ENCODE measurements at places on chromosomes 16 and 17.

- no peak for DNase-seq
These were observed 230.3 kb downstream of the MRTFB start for GRCh38 chr16:14301169-14302030.

GRCh38 chr16:87560428-87561199 is 41.7 kb upstream of the JPH3 start:
- DNase-seq = no peak

- no peak for DNase-seq
These were observed 1.7 kb upstream of the PGAP6 start for GRCh38 chr16:383326-384051.

GRCh38 chr16:50526796-50527195 is 21.4 kb upstream of the NKD1 start:
- no peak for DNase-seq

DNA sequence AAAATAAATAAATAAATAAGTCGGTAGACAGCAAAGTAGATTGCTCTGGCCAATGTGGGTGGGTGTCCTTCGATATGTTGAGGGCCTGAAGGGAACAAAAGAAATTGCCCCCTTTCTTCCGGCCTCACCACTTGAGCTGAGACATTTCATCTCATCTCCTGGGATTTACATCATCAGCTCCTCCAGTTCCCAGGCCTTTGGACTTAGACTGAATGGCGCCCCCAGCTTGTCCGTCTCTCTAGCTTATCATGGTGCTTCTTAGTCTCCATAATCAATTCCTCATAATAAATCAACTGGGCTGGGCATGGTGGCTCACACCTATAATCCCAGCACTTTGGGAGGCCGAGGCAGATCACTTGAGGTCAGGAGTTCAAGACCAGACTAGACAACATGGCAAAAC is 13.8 kb upstream of the HAP1 start:
- no peak for DNase-seq

DNA sequence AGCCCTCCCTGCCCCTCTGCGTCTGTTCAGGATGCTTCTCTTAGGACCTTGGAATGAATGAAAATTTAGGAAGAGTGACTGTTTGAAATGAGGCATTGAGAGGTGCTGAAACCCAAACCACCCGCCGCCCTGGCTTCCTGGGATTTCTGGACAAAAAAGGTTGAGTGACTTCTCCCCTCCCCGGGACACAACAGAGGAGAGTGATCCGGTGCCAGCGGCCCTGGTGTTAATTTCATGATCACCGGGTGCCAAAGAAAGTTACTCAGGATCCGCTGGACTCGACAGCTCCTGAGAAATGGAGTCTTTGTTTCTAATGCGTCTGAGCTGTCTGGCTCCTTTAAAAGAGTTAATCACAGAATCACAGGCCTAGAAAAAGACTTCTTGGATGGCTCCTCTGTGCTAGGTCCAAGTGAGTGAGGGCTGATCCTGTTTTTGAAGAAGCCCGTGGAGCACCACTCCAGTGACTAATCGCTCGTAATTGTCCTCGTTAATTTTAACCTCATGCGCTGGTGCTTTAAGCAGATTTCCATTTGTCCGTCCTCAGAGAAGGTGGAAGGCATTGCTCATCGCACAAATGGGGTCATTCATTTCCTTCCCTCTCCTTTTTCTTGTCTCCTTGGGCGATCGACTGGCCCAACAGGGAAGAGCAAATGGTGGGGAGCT is 144.4 kb upstream of the ZFHX3 start:
- DNase-seq = no peak

DNA sequence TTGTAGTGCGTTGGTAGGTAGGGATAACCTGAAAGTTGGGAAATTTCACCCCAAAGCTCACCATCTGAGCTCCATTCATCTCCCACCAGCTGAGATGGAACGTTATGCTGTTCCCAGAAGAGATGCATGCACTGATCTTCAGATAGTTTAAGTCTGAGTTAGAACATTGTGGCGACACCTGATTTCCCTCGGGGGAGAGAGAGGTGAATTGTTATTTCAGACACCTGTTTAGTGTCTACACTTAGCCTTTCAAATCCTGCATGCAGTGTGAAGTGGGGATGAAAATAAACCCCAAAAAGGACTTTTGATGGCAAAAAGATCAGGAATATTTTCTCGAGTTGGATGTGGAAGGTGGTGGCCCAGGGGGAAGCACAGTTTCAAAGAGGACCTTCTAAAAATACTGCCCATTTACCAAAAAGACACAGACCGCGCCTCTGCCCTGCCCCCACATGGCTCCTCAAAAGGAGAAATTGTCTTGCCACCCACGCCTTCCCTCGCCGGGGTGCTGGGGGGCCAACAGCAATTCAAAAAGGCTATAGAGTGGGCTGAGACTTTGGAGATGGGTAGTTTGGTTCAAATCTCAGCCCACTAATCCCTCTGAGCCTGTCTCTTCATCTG is 11.4 kb downstream of the CIITA start:
- DNase-seq = no peak

DNA sequence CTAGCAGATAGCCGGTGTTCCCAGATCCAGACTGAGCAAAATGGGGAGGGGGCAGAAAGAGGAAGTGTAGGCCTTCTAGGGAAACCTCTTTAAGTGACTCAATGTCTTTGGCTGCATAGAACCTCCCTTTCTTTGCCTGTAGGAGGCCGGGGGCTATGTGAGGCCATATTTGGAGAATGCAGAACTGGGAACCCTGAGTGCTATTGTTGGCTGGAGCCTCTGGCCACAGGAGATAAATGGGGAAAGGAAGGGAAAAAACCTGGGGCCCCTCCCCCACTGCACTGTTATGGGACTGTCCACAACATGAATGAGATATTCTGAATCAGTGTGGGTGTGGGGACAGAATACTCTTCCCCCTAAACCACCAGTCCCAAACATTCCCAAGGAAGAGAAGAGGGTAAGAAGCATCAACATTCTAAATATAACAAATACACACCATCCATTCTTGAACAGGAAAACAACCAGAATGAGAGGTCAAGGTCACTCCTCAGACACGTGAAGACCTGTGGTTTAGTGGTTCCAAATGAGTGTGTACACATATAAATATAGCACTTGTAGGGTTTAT is 2.4 kb downstream of the VPS25 start:
- DNase-seq = no peak

DNA sequence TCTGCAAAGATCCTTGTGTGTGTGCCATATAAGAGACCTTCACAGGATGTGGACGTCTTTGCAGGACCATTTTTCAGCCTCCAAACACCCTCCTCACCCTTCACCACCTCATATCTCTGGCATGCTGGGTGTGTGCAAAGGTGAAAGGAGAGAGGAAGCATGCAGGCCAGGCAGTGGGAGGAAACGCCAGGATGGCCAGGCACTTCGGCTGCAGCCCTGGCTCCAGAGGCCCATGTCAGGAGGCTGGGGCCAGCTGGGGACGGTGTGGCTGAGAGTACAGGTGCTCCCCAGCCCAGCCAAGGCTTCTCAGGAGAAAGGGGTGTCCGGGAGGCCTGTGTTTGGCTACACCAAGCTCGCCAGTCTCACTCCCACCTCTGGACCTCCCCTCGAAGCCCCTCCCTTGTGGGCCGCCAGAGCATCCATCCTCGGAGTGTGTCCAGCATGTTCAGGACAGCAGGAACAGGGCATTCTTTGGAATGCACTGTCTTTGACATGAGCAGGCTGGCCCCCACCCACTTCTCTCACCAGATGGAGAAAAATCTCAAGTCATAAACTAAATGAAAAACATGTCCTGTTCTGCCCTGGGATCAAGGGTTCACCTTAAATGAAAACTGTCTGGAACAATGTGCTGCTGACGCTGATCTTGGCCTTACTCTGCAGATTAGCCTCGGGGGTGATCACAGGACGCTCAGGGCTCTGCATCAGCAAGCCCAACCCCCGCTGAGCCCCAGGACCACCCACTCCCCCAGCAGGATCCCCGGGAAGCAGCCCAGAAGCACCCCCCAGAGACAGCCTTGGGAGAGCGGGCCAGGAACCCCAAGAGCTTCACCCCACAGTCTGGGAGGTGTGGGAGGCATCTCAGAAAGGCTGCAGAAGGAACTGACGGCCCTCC is 15.9 kb downstream of the PEMT start:
- DNase-seq = no peak

GRCh38 chr16:48136547-48137360 is 19.0 kb downstream of the ABCC12 start:
- DNase-seq = no peak

GRCh38 chr16:85288341-85288868 is 176.1 kb upstream of the CIBAR2 start:
- DNase-seq = no peak

- DNase-seq = no peak
These were observed 7.1 kb downstream of the IRX5 start for GRCh38 chr16:54937671-54938211.

DNA sequence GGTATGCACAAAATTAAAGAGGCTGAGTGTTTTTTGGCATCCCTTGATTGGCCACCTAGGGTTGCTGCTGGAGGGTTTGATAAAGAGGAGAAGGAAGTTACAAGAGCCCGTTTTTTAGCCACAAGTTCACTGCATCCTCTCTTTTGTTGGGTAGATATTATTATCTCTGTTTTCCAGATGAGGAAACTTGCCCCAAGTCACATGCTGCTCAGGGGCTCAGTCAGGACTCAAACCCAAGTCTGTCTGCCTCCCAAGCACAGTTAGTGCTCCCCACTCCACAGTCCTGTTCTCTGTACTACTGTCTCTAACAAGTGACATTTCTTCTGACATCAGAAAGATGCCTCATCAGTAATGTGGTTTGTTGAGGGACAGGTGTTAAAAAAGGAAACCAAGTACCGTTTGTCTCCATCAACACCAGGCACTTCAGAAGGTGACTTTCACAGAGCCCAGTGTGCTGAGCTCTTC is 1.4 kb downstream of the NT5M start:
- DNase-seq = no peak

- DNase-seq = no peak
These were observed 13.1 kb upstream of the ZFHX3 start for GRCh38 chr16:73060892-73061490.

DNA sequence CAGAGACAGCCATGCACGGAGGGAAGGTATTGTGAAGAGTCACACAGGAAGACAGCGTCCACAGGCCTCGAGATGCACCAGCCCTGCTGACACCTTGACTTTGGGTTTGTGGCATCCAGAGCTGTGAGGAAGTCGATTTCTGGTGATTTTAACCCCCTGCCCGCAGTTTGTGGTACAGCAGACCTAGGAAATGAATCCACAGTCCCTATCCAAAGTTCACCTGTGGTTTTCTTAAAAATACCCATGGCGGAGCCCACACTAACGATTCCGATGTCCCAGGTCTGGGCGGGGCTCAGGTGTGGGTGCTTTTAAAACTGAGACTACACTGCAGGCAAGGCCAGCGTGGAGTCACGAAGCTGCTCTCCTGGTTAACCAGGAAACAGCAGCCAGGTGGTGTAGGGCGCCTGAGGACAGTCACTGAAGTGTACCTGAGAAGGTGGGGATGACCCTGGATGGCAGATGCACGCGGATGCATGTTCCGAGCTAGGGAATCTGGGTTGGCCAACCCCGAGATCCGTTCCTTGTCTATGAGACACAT is 14.4 kb upstream of the MEAK7 start:
- DNase-seq = no peak

DNA sequence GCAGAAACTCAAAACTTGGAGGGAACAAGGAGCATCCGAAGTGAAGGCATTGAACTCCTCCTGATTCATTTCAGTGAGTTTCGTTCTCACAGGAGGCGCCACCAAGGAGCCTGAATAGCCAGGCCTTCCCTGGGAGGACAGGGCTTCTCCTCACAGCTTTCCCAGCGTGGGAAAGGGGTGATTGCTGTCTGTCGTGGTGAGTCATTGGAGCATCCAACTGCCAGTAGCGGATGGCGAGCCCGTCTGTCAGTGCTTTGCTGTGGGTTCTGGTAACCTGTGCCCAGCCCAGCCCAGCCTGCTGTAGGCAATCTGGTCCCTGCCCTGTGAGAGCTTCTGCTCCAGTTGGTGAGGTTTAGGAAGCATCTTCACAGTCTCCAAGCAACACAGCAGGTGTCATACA is 28.3 kb downstream of the PLCD3 start:
- no peak for DNase-seq

GRCh38 chr17:50911890-50912289 is 45.7 kb upstream of the TOB1 start:
- DNase-seq = no peak

DNA sequence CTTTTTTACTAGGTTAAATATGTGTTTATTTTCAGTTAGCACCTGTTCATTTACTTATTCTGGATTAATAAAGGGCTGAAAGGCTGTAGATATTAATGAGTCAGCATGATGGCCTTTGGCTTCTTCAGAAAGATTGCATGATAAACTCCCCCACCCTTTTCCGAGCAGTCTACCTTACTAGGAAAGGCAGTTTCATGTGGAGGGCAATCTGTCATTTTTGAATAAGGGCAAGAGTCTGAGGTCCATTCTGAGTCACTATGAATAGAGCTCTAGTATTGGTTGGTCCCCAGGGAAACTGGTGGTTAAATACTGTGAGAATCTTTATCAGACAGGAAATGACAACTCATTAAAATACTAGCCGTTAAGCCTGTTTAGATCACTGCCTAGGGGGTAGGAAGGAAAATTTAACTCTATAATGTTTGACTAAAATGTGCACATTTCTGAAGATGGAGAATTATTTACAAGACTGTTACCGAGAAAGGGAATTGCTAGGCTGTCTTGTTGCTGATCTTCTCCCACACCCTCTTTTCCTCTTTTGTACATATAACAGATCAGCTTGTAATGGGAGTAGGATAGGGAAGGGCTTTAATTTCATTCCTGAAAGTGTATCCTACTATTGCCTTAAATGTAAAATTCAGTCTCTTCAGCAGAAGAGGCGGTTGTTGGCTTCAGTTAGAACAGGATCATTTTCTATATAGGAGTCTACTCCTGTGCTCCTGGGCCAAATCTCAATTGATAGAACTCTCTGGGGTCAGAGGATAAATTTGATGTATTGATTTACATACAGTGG is 63.3 kb downstream of the TUBD1 start:
- no peak for DNase-seq

- DNase-seq = no peak
These were observed 1.3 kb downstream of the APPBP2 start for GRCh38 chr17:60524463-60525327.

- no peak for DNase-seq
These were observed 66.8 kb downstream of the DNAH17 start for GRCh38 chr17:78510141-78511075.

DNA sequence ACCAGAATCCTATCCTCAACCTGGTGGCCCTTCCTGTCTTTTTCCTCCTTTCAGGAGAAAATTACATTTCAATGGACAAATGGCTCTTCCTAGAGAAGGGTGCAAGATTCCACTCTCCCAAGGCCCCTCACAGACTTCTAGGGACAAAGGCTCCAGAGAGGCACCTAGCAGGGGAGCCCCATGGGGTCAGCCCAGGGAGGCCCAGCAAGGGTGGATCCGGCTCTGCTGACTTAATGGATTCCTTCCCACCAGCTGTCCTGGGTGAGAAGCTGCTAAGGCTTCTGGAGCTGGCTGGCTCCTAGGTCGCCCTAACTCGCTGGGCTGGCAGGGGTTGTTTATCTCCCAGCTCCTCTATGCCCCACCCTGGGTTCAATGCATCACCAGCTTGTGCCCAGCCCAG is 152.4 kb downstream of the ZNF423 start:
- DNase-seq = no peak

- DNase-seq = no peak
These were observed 42.4 kb downstream of the WDR59 start for GRCh38 chr16:74942566-74942965.

Data from stimulated activated CD8-positive, alpha-beta memory T cell treated with anti-CD3 and anti-CD28 coated beads, Interleukin-15, amount 100 ng/mL, for 24 hours (primary cell).